ENCODE measurements at places on chromosomes 1 and 21.

- no peak for DNase-seq
These were observed 519.4 kb upstream of the NR5A2 start for GRCh38 chr1:199508072-199508471.

DNA sequence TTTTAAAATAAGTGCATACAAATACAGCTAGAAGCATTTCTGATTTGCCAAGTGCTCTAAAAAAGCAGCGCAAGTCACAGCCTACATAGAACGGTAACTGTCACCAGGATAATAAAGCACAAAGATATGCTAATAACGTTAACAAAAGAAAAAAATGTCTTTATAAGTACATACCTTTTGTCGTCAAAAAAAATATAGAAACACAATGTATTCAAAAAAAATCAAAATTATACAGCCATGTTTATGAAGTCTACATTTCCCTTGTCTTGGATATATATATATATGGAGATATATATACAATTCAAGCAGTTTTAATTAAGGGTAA lies 3.2 kb downstream of the IRF2BP2 start:
- no peak for DNase-seq

DNA sequence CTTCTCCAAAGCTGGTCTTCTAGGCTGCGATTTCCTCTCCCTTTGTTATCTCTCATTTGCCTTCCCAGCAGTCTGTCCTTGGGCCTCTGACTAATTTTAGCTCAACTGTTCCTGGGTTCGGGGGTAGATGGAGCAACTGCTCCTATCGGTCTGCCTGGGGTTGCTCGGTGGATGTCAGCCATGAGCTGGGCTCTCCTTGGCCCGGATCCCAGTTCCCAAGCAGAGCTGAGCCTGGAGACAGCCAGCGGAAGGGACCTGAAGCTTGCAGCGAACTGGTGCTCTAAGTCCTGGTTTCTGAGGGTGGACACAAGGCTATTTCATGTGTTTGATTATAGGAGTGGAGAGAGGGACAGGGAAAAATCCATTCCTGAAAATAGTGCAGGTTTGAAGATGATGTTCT lies 423.0 kb downstream of the RPS6KC1 start:
- DNase-seq = no peak

GRCh38 chr1:179637211-179637860 lies 45.7 kb downstream of the TDRD5 start:
- no peak for DNase-seq

GRCh38 chr1:57850176-57850940 lies 426.5 kb upstream of the DAB1 start:
- no peak for DNase-seq

- DNase-seq = no peak
These were observed 27.0 kb downstream of the DNM3 start for GRCh38 chr1:171868217-171868803.

GRCh38 chr1:41883507-41883906 lies 35.2 kb downstream of the HIVEP3 start:
- no peak for DNase-seq

GRCh38 chr1:179217943-179218507 lies 11.5 kb downstream of the ABL2 start:
- DNase-seq = no peak
